ENCODE measurements at places on chromosomes 7 and 10. TPM values are rescaled to one million over a fixed set of nuclear protein-coding genes. Genes with fewer than 3 reads are reported as not detected.

GRCh38 chr7:14104861-14105260, 115.4 kb upstream of the ETV1 start:
- H3K27ac ChIP-seq = no peak overlapping the region
- H3K27me3 ChIP-seq = no peaks in the 10 kb centered on the region
- H3K36me3 ChIP-seq = no peaks in the 10 kb centered on the region

DNA sequence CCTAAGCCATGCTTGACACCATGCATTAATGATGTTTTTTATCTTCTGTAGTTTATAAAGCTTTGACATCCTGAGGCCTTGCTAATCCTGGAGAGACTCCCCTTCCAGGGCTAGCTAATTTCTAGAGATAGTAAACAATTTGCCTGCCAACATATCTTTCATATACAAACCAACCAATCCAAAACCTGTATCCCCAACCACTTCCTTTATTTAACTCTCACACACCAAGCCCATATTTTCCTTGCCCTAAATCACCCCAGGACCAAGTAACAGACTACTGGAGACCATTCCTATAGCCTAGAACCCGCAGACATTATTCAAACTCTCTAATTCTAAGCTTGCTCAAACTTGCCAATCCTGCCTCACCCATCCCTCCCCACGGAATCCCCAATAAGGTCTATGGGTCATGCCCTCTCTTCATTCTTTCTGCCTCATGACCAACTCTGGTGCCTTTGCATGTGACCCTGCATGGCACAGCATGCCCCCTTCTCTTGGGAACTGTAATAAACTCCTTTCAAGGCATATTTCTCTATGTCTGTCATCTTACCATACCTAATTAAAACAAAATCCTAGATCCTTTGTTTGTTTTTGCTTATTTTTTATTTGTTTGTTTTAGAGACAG, 116.6 kb upstream of the CACUL1 start:
- peaks cover 50% of the 10 kb centered on the region for H3K27me3 ChIP-seq
- no peak for DNase-seq
- no peak overlapping the region for H3K27ac ChIP-seq
- no peak overlapping the region for H3K4me3 ChIP-seq
- H3K4me1 ChIP-seq = no peaks in the 10 kb centered on the region
- peaks cover 1% of the 10 kb centered on the region for H3K36me3 ChIP-seq

- H3K4me1 ChIP-seq = no peaks in the 10 kb centered on the region
- no peaks in the 10 kb centered on the region for H3K36me3 ChIP-seq
- no peaks in the 10 kb centered on the region for H3K27me3 ChIP-seq
- H3K4me3 ChIP-seq = no peak overlapping the region
- DNase-seq = no peak
Observed at GRCh38 chr7:4174451-4174850, 507.6 kb upstream of the FOXK1 start.

DNA sequence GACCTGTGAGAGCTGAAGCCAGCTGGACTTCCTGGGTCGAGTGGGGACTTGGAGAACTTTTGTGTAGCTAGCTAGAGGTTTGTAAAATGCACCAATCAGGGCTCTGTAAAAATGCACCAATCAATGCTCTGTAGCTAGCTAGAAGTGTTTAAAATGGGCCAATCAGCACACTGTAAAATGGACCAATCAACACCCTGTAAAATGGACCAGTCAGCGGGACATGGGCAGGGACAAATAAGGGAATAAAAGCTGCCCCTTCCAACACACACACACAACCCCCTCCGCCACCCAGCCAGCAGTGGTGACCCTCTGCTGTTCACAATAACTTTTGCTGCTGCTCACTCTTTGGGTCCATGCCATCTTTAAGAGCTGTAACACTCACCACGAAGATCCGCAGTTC, 7.1 kb downstream of the ZNF511 start:
- H3K4me3 ChIP-seq = no peak overlapping the region
- H3K27ac ChIP-seq = no peak overlapping the region
- DNase-seq = no peak
- peaks cover 10% of the 10 kb centered on the region for H3K4me1 ChIP-seq

DNA sequence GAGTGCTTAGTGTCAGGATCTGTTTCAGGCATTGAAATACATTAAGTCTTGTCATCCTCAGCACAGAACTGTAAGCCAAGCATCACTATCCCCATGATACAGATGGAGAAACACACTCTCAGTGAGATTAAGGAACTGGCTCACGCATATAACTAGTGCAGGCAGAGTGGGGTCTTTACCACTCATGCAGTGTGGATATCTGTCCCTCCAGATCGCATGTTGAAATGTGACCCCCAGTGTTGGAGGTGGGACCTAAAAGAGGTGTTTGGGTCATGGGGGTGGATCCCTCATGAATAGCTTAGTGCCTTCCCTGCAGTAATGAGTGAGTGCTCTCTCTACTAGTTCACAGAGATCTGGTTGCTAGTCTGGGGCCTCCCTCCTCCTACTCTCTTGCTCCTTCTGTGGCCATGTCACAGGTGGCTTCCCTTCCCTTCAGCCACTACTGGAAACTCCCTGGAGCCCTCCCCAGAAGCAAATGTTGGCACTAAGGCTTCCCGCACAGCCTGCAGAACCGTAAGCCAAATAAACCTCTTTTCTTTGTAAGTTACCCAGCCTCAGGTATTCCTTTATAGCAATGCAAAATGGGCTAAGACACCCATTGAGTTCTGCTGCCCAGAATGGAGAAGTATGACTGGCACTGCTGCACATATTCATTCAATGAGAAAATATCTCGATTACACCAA, 31.8 kb upstream of the MSMB start:
- peaks cover 16% of the 10 kb centered on the region for H3K4me1 ChIP-seq
- H3K36me3 ChIP-seq = no peaks in the 10 kb centered on the region
- DNase-seq = no peak
- no peak overlapping the region for H3K27ac ChIP-seq
- no peaks in the 10 kb centered on the region for H3K27me3 ChIP-seq

DNA sequence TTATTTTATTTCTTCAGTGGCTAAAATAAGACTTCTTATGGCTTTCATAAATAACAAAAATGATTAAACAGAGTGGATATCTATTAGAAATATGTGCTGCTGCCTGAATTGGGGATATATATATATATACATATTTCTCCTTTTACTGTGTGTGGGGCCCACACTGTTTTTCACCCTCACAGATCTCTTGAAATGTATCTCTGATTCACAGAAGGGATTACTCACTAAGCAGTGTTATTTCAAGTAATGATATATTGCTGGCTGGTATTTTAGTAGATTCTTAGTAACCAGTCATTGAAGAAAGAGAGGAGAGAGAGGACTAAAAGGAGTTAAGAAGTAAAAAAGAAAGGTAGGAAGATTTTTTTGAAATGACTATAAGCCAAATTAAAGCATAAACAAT, 308.6 kb upstream of the NRP1 start:
- no peaks in the 10 kb centered on the region for H3K36me3 ChIP-seq
- DNase-seq = no peak
- no peak overlapping the region for H3K27ac ChIP-seq

- no peak for DNase-seq
- H3K4me3 ChIP-seq = no peak overlapping the region
- H3K36me3 ChIP-seq = peaks cover 2% of the 10 kb centered on the region
- no peaks in the 10 kb centered on the region for H3K27me3 ChIP-seq
- H3K4me1 ChIP-seq = peaks cover 3% of the 10 kb centered on the region
Observed at GRCh38 chr10:86481761-86482160, 39.8 kb downstream of the WAPL start.

DNA sequence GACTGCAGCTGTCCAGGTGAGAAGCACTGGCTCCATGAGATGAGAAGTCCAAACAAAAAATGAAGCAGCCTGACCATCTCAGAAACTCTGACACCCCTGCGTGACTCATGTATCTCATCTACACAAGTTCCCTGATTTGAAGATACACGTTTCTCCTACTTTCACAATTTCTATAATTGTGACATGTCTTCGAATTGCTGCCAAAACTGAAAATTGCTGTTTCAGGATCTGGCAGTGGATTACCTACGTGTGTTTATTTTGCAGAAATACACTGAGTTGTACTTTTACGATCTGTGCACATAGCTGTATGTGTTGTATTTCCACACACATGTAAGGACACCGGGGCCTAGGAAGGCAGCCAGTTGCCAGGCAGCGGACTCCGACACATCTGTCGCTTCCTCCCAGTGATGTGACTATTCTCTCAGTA, 53.2 kb downstream of the LARP4B start:
- H3K4me3 ChIP-seq = no peak overlapping the region
- no peaks in the 10 kb centered on the region for H3K27me3 ChIP-seq
- H3K36me3 ChIP-seq = peaks cover 36% of the 10 kb centered on the region
- H3K27ac ChIP-seq = no peak overlapping the region

- DNase-seq = no peak
- H3K36me3 ChIP-seq = peaks cover 1% of the 10 kb centered on the region
- H3K27ac ChIP-seq = no peak overlapping the region
- H3K27me3 ChIP-seq = no peaks in the 10 kb centered on the region
Observed at GRCh38 chr7:30057741-30058140, 29.5 kb downstream of the PLEKHA8 start.

DNA sequence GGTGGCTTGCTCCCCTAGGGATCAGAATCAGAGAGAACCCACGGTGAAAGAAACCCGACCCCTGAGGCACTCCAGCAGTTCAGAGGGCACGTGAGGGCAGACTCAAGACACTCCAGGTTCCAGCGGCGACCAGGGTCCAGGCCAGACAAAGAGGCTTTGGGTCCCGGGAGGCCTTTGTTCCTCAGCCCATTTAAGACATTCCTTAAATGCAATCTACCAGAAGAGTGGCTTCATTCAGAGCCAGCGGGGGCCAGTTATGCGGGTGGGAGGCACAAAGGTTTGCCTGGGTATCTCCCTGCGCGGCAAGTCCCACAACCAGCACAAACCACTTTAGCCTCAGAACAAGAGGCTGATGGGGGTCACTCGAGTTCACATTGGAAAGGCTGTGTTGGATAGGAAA, 53.6 kb downstream of the AFAP1L2 start:
- no peaks in the 10 kb centered on the region for H3K4me1 ChIP-seq
- no peaks in the 10 kb centered on the region for H3K36me3 ChIP-seq
- no peak overlapping the region for H3K4me3 ChIP-seq
- peaks cover 10% of the 10 kb centered on the region for H3K27me3 ChIP-seq

DNA sequence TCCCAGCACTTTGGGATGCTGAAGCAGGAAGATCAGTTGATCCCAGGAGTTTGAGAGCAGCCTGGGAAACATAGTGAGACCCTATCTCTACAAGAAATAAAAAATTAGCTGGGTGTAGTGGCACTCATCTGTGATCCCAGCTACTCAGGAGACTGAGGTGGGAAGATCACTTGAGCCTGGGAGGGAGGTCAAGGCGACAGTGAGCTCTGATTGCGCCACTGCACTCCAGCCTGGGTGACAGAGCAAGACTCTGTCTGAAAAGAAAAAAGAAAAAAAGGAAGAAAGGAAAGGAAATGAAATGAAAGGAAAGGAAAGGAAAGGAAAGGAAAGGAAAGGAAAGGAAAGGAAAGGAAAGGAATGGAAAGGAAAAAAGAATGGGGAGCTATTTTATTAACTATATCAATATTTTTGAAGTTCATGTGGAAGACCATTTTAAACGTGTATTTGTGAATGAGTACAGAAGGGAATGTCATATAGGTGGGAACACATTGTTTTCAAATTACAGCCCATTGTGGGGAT, 7.1 kb upstream of the IFIT2 start:
- peaks cover 6% of the 10 kb centered on the region for H3K4me1 ChIP-seq
- H3K27ac ChIP-seq = no peak overlapping the region
- no peak overlapping the region for H3K4me3 ChIP-seq
- peaks cover 8% of the 10 kb centered on the region for H3K36me3 ChIP-seq

DNA sequence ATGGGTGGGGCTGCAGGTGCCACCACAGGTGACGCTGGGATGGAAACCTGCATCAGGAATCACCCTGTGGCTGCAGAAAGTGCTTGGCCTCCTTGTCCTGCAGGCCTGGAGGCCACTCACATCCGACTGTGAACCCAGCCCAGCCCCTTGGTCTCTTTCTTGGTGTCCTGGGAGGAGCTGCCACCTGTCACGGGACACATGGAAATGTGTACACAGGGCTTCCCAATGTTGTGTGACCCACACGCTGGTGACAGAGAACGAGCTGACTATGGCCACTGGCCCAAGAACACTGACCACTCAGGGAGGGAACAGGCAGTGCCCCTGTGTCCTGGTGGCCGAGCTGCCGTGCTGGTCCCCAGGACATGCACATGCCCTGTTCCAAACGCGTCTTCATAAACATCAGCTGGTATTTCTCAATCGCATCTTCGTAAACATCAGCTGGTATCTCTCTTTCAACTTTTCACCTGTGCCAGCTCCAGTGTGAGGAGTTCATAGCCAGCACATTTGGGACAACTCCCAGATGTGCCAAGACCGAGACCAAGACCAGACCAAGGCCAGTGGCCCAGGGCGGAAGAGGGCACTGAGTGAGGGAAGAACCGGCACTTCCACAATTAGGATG, 57.9 kb upstream of the INPP5A start:
- H3K4me1 ChIP-seq = no peaks in the 10 kb centered on the region
- H3K4me3 ChIP-seq = no peak overlapping the region
- DNase-seq = no peak
- H3K36me3 ChIP-seq = no peaks in the 10 kb centered on the region
- H3K27ac ChIP-seq = no peak overlapping the region

DNA sequence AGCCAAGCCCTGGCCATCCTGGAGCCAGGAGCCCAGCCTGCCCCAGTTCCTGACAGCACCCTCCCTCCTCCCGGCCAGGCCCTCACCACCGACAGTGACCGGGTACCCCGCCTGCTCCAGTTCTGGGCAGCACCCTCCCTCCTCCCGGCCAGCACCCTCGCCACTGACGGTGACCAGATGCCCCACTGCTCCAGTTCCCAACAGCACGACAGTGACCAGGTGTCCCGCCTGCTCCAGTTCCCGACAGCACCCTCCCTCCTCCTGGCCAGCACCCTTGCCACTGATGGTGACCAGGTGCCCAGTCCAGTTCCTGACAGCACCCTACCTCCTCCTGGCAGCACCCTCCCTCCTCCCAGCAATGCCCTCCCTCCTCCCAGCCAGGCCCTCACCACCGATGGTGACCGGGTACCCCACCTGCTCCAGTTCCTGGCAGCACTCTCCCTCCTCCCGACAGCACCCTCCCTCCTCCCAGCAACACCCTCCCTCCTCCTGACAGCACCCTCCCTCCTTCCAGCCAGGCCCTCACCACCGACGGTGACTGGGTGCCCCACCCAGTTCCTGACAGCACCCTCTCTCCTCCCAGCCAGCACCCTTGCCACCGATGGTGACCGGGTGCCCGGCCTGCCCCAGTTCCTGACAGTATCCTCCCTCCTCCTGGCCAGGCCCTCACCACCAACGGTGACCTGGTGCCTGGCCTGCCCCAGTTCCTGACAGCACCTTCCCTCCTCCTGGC, 40.3 kb downstream of the VIPR2 start:
- H3K36me3 ChIP-seq = peaks cover 5% of the 10 kb centered on the region
- no peaks in the 10 kb centered on the region for H3K27me3 ChIP-seq
- DNase-seq = no peak
- H3K27ac ChIP-seq = no peak overlapping the region

Gene PRKCQ
- total RNA-seq = 42.9 TPM

Gene CUZD1
- 1.7 TPM for total RNA-seq

Gene ITIH5
- not detected for total RNA-seq

Gene INPP5F
- 15.0 TPM for total RNA-seq

Gene TRIM74
- 1.8 TPM for total RNA-seq

Gene GPR15LG
- not detected for total RNA-seq

Gene MDFIC
- 65.2 TPM for total RNA-seq

Gene GJD4
- not detected for total RNA-seq

Gene EBLN1
- not detected for total RNA-seq

Gene WEE2
- total RNA-seq = not detected

Measured in activated T-cell treated with anti-CD3 and anti-CD28 coated beads, Interleukin-2, amount 50 U/mL, for 72 hours (primary cell).